ENCODE measurements at places on chromosomes 4 and X.

DNA sequence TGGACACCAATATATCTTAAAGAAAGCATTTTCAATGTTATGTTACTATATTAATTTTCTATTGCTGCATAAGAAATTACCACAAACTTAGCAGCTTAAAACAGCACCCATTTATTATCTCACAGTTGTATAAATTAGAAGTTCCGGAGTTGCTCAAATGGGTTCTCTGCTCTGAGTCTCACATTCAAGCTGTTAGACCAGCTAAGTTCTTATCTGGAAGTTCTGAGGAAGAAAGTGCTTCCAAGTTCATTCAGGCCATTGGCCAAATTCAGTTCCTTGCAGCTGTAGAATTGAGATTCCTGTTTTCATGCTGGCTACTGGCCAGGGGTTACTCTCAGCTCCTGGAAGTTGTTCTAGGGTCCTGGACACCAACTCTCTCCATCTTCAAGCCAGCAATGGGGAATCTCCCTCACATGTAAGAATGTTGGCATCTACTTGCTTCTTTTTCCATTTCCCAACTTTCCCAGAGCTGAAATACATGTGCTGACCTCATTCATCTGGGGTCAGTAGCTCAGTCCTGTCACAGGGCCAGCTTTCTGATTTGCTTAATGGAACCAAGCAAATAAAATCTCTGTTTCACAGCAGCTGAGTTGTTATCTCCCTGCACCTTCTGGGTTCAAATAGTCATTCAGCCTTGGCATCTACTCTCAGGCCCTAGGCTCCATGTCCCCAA, 99.6 kb upstream of the INTU start:
- no peak for DNase-seq

DNA sequence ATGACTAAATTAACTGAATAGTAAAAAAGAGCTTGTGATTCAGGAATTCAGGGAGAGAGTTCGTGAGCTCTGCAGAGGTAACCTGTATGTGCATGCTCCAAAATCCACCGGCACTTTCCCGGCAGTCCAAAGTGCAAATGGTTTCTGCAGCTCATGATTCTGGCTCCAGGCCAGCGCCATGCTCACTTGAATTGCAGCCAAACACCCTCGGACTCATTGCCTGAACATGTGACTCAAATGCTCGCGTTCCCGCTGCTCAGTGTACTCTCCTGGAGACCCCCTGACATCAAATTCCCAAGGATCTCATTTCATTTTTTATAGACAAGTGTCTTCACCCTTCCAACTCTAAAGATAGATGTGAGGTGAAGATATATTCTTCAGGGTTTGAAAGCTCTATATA, 44.1 kb upstream of the SH3RF1 start:
- no peak for DNase-seq

GRCh38 chr4:183249854-183250253, 70.2 kb downstream of the CLDN22 start:
- DNase-seq = no peak

DNA sequence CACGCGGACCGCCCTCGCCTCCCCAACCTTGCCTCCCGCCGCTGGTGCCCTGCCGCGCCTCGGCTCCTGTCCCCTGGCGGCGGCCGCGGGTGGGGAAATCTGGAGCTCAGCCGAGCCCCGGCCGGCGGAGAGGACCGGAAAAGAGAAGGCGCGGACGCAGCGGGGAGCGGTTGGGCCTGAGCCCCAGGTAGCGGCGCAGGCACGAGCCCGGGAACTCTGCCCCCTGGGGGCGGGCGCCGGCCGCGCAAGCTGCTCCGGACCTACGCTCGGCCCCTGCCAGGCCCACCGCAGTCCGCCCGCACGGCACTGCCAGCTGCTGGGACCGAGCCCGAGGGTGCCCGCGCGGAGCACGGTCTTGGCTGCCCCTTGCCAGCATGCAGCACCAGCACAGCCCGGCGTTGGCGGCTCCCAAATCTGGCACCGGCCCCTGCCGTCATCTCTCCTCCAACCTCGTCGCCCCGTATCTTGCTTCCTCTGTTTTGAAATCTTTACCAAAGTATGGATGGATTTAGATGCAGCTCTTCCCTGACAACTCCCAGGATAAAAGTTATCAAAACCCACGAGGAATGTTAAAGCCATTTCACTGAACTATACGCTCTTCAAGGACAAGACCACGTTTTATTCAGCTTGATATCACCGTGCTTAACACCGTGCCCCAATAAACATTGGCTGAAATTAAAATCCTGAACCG, at the start of gene PRSS12:
PRSS12 (minus strand) TSS at position 161 of the 691 bp plus-strand sequence. CDS start 283 bp downstream, outside the sequence.
- DNase-seq = peak; percentile 81

DNA sequence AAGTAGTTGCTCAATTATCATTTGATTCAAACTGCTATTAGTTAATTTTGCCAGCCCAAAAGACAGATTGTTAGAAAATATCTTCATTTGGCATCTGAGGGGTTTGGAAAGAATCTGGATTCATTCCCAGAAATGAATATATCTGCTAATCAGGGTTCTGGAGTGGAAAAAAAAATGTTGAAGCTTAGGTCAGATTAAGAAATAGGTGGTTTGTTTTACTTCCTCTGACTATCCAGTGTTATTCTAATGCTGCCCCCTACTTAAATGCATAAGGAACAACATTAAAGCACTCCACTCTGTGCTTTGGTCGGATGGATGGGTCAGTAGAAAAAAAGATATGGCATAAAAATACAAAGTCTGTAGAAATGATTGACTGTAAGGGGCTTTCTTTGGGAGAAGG, 89.0 kb downstream of the LUZP4 start:
- DNase-seq = no peak

DNA sequence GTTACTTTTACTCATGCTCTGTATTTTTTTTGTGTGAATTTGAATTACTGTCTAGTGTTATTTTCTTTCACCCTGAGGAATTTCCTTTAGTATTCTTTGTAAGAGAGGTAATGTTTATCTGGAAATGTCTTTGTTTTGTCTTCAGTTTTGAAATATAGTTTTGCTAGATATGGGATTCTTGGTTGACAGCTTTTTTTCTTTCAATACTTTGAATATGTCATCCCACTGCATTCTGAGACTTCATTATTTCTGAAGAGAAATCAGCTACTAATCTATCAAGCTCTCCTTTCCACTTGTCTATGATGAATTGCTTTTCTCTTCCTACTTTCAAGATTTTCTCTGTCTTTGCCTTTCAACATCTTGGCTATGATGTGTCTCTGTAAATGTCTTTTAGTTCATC, 217.0 kb upstream of the CASK start:
- DNase-seq = no peak

DNA sequence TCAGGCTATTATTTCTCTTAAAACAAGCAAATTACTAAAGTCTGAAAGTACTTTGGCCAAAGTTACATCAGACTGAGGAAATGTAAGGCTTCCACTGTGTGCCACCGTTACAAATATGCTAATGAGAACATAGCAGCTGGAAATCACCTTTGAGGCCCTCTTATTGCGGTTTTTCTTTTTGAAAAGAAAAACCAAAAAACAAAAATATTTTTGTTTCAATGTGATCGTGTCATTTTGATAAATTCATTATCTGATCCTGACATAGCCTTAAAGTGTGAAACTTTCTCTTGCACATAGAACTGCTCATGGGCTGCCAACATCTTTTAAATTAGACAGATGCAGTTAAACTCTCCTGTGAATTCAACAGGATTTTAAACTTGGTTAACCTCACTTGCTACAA, 2.8 kb upstream of the TIFA start:
- DNase-seq = no peak

DNA sequence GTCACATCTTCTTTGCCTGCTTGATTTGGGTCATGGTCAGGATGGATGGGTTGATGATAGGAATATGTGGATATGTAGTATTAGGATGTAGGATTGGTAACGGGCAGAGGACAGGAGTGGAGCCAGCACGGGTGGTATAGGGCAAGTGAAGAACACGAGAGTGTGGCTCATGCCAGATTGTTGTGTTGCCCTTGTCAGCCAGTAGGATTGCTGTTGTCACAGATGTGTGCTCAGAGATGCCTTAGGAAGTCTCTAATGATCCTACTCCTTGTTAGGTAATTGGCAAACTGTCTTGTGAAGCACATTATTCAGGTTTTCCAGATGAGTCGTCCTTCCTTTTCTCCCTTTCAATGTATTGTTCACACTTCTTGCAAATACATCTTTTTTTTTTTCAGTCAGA, 5.5 kb downstream of the ATP10D start:
- no peak for DNase-seq

DNA sequence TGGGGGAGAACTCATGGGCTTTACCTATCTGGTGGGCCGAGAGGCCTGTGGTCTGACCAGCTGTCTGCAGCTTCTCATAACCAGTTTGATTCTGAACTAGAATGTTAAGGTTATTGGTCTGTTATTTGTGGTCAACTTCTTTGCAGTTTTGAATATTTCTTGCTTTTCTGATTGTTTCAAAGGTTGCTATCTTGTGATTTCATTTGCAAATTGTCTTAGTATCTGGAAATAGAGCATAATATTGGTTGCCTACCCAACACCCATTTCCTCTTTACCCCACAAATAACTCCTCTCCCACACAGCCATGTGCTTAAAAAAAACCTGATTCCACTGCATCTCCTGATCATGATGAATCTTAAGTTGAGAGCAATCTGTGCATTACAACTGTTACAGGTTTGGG, 39.1 kb upstream of the BMP2K start:
- DNase-seq = no peak

- DNase-seq = no peak
These were observed 440.8 kb upstream of the RASGEF1B start for GRCh38 chr4:81912376-81913030.

DNA sequence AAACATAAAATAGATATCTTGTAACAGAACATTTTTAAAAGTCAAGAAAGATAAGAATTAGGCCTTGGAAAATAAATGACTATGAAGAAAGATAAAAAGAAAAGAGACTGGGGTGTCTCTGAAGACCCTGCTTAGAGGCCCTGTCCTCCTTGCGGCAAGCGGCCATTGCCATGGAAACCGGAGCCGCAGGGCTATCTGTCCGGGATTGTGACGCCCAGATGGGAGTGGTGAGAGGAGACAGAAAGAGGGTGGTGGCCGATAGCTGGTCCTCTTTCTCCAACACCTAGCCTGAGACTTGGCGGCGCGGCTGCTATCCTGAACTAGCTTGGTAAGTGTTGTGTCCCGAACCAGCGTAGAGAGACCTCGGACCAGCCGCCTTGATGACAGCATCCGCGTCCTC, at the start of gene DUSP21:
DUSP21 (plus strand) TSS at position 269 of the 400 bp plus-strand sequence; CDS start at position 381, 112 bp downstream.
- DNase-seq = no peak
